Endodermal cell (in vitro differentiated cells): ENCODE measurements at places on chromosomes 7 and 10. TPM values are rescaled to one million over a fixed set of nuclear protein-coding genes. Genes with fewer than 3 reads are reported as not detected.

DNA sequence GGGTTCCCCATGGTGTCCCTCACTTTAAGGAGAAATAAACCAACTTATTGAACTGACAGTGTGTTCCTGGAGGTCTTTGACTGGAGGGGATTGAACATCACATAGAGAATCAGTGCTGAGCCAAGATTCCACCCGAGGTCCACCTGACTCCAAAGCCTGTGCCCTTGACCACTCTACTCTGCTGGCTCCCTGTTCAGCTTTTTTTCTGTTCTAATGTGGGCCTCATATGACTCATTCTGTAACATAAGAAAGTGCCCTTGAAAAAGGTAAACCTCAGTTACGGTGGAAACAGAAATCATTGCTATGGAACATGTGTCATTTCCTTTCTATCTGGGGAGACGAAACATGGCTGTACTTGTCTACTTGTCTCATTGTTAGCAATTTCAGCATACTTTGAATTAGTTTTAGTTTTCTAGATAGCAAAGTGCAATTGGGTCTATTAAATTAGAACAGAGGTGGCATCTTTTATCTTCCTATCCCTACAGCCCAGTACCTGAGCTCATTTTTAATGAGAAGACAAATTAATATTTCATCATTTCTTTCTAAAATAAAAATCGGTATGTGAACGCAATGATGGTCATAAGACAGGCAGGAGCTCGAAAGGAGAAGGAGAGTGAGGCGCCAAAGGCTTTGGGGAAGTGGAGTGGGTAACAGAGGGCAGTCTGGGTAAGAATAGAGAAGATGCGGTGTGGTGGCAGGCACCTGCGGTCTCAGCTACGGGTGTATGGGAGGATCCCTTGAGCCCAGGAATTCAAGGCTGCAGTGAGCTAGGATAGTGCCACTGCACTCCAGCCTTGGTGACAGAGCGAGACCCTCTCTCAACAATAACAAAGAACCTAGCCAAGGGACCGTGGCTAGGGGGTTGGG lies 1.5 kb downstream of the GSDME start:
- no peak for DNase-seq

The ZMIZ2 gene
- total RNA-seq: 85.6 to 117 TPM (median 88.0 TPM) in 3 replicates

The TUBB8 gene
- 1.4 to 2.1 TPM (median 1.9 TPM) in 3 replicates for total RNA-seq

GRCh38 chr10:88159127-88159829 lies 295.9 kb downstream of the PTEN start:
- no peak for DNase-seq

The TBX20 gene
- total RNA-seq: 17.6 to 21.3 TPM (median 18.6 TPM) in 3 replicates

DNA sequence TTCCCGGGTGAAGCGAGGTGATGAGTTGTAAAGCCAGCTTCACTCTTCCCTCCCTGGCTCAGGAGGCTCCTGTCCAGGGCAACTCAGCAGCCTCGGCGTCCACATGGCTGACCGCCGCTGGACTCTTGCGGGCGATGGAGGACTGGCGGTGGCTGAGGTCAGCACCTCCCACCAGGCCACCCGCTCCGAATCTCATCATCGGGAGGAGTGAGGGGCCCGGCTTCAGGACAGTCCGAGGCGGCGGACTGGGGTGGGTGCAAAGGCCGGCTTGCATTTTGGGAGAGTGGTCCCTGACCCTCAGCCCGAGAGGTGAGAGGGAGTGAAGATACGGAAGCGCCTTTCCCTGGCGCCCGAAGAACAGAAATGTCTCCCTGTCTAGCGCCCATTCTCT lies 759 bp downstream of the DNAJB12 start:
- DNase-seq: peak; percentile 76

DNA sequence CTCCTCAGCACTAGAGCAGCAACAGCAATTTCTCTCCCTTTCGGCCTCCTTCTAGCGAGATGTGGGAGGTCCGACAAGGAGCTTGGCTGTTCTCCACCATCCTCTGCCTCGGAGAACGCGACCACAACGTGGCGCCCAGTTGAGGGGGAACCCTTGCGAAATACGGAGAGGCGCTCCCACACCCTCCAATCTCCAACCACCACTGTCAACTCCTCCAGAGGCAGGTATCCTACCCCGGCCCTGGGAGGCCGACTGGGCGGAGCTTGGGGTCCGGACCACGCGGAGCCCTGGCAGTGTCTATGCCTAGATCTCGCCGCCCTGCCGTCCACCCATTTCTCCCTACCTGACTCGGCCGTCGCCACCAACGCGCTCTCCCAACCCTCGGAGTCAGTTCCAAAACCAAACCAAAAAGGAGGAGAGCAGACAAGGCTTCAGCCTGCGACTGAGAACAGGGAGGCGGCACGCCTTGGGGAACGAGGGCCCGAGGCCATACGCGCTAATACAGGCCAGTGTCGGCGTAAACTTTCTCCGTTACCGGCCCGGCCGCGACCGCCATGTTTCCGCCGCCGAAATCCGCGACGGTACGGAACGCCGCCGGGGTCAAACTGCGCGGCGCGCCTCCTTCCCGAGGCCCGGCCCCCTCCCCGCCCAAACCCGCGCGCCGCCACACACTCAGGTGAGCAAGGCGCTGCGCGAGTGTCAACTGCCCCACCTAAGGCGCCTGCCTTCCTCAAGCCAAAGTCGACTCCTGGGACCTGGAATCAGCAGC lies at the start of gene TMEM168:
TSS of gene TMEM168 (minus strand) at position 577 of the 769 bp plus-strand sequence. CDS start 5,568 bp downstream, outside the sequence.
- DNase-seq: peak; percentile 93

DNA sequence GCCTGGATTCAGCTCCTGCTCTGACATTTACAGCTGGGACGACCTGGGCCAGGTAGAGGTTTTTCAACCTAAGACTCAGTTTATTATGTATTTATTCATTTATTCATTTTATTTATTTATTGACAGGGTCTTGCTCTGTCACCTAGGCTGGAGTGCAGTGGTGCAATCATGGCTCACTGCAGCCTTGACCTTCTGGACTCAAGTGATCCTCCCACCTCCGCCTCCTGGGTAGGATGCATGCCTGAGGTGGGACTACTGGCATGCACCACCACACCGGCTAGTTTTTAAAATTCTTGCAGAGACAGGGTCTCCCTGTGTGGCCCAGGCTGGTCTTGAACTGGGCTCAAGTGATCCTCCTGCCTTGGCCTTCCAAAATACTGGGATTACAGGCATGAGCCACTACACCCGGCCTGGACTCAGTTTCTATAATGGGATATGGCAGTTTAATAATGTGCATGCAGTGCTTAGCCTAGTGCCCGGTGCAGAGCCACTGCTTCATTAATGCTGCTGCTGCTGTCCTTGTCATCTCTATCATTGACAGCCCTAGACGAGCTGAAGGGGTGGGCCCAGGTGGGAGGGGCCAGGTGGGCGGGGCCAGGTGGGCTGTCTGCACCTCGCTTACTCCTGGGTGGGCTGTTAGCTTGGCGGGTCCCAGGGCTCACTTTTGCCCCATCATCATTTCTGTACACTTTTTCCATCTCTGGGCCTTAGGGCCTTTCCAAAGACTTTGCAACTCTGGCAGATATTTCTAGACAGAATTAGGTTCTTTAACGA lies 92.6 kb downstream of the LHPP start:
- peak; percentile 73 for DNase-seq

- no peak for DNase-seq
These were observed 200.6 kb upstream of the COBL start for GRCh38 chr7:51517187-51517586.

DNA sequence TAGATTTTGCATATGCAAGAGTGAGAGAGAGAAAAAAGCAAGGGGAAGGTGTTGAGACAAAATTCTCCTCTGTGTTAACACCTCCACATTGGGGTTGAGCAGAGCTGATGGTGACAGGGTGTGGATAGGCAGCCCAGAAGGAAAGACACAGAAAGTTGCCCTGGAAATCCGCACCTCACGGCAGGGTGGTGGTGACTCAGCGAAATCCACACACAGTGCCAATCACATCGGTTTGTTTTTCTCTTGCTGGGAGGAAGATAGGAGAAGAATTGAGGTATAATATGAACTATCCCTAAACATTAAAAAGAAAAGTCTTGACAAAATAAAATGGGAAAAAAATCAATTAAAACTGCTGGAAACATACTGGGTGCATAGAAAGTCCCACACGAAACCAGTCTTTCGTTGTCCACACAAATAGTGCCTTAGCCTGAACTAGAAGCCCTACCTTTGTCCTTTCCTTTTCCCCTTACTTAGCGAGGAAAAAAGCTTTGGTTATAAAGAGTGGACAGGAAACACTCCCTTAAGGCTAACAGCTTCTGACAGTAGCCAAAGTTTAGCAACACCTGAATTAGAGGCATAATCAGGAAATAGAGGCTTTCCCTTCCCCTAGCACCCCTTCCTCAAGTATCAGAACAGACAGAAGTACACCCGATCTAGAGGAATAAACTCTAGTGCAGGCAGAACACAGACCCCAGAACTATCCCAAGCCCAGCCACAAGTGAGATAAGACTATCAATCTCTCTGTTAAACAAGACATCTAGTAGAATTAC lies 39.2 kb upstream of the DNAJC1 start:
- peak; percentile 79 for DNase-seq

- no peak for DNase-seq
These were observed 41.6 kb downstream of the TSPAN15 start for GRCh38 chr10:69492746-69493462.

DNA sequence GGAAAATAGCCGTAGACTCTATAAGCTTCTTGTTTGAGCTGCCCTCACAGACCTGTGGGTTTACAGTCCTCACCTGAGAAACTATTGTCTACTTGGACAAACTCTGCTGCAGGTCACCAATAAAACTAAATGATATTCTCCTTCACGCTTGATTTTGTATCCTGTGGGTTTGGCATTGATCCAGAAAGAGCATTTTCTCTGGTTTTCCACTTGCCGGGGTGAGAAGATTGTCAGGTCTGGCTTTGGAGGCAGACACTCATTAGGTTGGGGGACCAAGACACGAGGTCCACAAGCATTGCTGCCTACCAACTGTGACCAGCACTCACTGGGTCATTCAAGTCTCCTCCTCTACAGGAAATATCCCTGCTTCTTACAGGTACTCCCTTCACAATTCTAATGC lies 68.5 kb downstream of the CDC14C start:
- DNase-seq: no peak

The ARL3 gene
- 20.6 to 27.2 TPM (median 25.6 TPM) in 3 replicates for total RNA-seq

The NACAD gene
- total RNA-seq: 6.7 and 7.6 TPM in 2 replicates
